Stimulated activated CD8-positive, alpha-beta memory T cell treated with anti-CD3 and anti-CD28 coated beads, Interleukin-7, amount 100 ng/mL, for 1 hour (primary cell): ENCODE measurements at places on chromosomes 5 and 9.

GRCh38 chr5:159345336-159345735 lies 15.0 kb upstream of the IL12B start:
- no peak for DNase-seq

GRCh38 chr5:178259623-178260536 lies 27.3 kb upstream of the PHYKPL start:
- no peak for DNase-seq

- no peak for DNase-seq
These were observed 439.1 kb downstream of the NR2F1-AS1 start for GRCh38 chr5:93141969-93142368.

- no peak for DNase-seq
These were observed 96.4 kb upstream of the EDIL3 start for GRCh38 chr5:84480873-84481637.

- no peak for DNase-seq
These were observed 3.7 kb upstream of the DNAJC25 start for GRCh38 chr9:111627260-111627963.

DNA sequence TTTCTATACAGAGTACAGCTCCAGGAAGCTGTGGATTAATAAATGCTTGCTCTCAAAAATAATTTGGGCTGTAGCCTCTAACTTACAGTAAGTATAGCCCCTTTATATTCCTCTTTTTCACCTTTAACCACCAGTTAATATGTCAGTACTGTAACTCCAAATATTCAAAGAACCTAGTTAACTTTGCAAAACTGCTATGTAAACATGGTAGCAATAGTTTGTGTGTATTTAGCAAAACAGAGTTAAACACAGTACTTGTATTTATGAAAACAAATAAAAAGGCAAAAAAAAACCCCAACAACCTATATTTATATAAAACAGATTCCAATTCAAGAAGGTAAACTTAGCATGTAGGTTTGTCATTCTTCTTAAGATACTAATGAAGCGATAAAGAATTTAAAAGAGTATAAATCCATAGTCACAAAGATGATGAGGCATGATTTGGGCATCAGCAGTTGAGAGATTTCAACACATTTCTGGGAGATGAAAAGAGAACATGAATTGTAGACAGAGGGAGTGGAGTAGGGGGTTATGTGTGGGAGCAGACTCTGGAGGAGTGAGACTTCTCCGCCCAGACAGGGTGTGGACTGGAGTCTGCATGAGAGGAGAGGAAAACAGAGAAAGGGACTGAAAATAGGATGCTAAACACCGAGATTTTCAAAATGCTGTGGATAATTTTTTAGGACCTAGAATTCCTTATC lies 47.0 kb upstream of the F2RL1 start:
- DNase-seq: no peak

- no peak for DNase-seq
These were observed 83.5 kb upstream of the MINAR2 start for GRCh38 chr5:129664336-129664937.

DNA sequence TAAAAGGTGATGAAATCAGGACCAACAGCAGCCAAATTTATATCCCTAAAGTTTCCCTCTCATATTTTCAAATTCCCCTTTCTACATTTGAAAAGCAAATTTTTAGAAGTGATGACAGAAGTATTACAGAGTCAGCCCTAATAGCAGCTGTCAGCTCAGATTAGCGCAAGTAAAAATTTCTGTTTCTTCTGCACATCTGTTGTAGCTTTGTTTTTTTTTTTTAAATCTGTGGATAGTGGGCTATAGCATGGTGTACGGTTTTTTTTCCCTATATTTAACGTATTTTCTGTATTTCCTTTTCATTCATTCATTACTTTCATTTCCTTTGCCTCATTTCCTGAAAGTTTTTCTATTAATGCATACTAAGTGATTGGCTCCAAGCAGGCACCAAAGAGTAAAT lies 99.1 kb downstream of the MACIR start:
- DNase-seq: no peak

DNA sequence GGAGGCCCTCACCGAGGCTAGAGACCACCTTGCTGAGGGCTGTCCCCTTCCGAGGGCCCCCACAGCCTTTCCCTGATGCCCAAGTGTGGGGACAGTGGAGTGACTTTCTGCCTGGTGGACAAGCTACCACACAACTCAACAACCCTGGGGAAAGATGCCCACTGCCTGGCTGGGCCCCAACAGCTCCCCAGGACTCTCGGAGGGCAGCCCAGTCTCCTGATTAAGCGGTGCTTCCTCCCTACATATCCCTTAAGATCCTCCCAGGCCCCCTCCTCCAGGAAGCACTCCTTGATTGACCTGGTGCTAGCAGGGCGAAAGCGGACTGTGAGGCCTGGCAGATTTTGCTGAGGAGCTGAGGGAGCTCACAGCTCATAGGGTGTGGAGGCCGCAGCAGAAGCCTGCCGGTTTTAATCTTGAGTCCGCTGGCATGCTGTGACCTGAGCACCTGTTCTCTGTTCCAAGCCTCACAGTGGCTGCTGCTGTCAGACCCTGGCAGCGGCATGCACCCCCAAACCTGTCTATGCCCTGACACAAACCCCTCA lies 2.2 kb downstream of the NSMF start:
- DNase-seq: no peak

GRCh38 chr5:45512521-45512920 lies 183.7 kb downstream of the HCN1 start:
- no peak for DNase-seq
